Spleen (tissue), 13 donors: ENCODE measurements at places on chromosomes 6 and 20. TPM values are rescaled to one million over a fixed set of nuclear protein-coding genes. Genes with fewer than 3 reads are reported as not detected.

DNA sequence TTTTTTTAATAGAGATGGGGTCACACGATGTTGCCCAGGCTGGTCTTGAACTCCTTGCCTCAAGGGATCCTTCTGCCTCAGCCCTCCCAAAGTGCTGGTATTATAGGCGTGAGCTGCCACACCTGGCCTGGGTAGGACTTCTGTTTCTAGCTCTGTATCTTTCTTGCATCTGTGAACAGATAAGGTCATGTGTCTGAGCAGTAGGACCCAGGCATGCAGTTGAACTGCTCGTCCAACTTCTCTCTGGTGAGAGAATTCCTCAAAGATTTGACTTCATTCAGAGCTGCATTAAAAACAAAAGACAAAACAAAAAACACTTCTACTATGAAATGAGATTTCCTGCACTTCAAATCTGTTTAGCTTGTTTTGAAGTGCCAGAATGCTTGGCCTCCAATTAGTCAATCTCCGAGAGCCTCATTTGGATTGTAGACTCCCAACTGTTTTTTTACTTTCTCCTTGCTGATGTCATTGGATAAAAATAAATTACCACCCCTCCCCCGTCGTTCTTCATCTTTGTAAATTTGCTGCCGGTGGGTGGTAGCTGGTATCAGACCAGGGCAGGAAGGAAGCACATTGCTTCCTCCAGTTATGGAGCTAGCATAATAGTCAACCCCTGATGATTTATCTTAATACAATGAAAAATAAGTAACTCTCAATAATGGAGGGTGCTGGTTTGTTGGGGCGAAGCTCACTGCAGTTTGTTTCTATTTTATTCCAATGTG lies 17.6 kb downstream of the CD109 start:
- no peak overlapping the region for H3K4me3 ChIP-seq
- no peaks in the 10 kb centered on the region for H3K4me1 ChIP-seq
- H3K27ac ChIP-seq, result peak overlapping the region; percentile 46
- no peaks in the 10 kb centered on the region for H3K36me3 ChIP-seq
- no peak for DNase-seq
- no peaks in the 10 kb centered on the region for H3K27me3 ChIP-seq

DNA sequence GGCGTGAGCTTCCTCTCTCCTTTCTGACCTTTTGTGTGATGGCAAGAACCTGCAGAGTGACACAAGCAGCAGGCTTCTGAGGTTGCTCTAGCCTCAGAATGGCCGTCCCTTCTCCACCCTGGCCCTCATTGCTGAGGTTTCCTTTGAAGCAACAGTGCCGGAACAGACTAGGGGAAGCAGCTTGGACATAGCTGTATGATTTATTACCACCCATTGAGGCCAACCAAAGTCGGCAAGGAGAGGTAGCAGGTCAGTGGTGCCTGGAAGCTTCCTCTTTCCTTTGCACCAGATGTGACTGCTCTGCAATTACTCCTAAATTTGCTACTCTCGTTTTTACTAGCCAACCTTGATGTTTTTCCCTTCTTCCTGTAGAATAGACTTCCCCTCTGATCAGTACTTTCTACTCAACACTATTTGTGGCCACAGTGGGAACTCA lies 31.4 kb downstream of the PTPN1 start:
- H3K27me3 ChIP-seq, result no peaks in the 10 kb centered on the region
- H3K4me1 ChIP-seq, result peaks cover 47% of the 10 kb centered on the region
- H3K4me3 ChIP-seq, result no peak overlapping the region
- peaks cover 3% of the 10 kb centered on the region for H3K36me3 ChIP-seq
- peak overlapping the region; percentile 78 for H3K27ac ChIP-seq
- peak; percentile 73 for DNase-seq

GRCh38 chr6:11767458-11767857 lies 11.1 kb downstream of the ADTRP start:
- no peak overlapping the region for H3K27ac ChIP-seq
- H3K27me3 ChIP-seq, result no peaks in the 10 kb centered on the region
- H3K4me1 ChIP-seq, result no peaks in the 10 kb centered on the region
- DNase-seq, result no peak
- H3K36me3 ChIP-seq, result no peaks in the 10 kb centered on the region

- no peak for DNase-seq
- H3K27me3 ChIP-seq, result no peaks in the 10 kb centered on the region
- peak overlapping the region; percentile 98 for H3K27ac ChIP-seq
- H3K4me3 ChIP-seq, result peak overlapping the region; percentile 72
Observed at GRCh38 chr6:16759181-16759645, 2.0 kb downstream of the ATXN1 start.

GRCh38 chr6:73064266-73064665 lies 161.0 kb downstream of the KHDC1L start:
- no peak overlapping the region for H3K4me3 ChIP-seq
- H3K27me3 ChIP-seq, result no peaks in the 10 kb centered on the region
- H3K27ac ChIP-seq, result no peak overlapping the region
- H3K36me3 ChIP-seq, result no peaks in the 10 kb centered on the region
- no peaks in the 10 kb centered on the region for H3K4me1 ChIP-seq

GRCh38 chr6:43420012-43420709 lies 7.2 kb upstream of the ABCC10 start:
- H3K27ac ChIP-seq, result no peak overlapping the region
- H3K4me3 ChIP-seq, result no peak overlapping the region
- H3K36me3 ChIP-seq, result no peaks in the 10 kb centered on the region
- no peak for DNase-seq

DNA sequence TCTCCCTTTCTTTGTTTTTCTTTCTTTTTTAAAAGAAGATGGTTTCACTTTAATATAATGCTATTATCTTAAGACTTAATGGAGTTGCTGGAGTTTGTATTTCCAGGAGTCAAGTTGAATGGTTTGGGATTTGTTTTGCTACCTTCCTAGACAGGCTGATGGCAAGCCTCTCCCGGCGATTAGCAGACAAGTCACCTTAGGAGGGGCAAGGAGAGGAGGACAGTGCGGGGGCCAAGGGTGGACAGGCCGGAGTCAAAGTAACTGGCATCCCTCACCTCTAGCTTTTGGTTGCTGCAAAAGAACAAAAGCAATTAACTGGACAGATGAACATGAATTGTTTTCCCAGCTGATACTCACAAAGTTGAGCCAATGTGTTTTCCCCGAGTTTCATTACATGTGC lies 57.1 kb downstream of the GMPR start:
- H3K36me3 ChIP-seq, result peaks cover 4% of the 10 kb centered on the region
- no peak overlapping the region for H3K27ac ChIP-seq
- DNase-seq, result no peak
- no peak overlapping the region for H3K4me3 ChIP-seq
- H3K4me1 ChIP-seq, result no peaks in the 10 kb centered on the region

DNA sequence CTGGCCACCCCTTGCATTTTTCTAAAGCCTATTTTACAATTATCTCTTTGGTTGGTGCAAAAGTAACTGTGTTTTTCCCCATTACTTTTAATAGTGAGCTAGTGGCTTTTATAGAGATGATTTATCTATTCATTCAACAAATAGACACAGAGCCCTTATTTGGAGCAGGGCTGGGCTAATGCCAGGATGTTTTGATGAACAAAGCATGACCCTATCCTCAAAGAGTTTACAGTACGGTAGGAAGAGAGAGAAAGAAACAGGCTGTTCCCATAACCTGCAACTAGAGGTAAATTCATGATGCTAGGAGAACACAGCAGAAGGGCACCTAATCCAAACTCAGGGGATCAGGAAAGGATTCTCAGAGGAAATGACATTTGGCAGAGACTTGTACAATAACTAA lies 37.3 kb upstream of the UST start:
- no peaks in the 10 kb centered on the region for H3K27me3 ChIP-seq
- no peaks in the 10 kb centered on the region for H3K4me1 ChIP-seq
- H3K4me3 ChIP-seq, result no peak overlapping the region

GRCh38 chr6:148738946-148739821 lies 7.6 kb upstream of the UST start:
- H3K27me3 ChIP-seq, result no peaks in the 10 kb centered on the region
- H3K4me1 ChIP-seq, result peaks cover 4% of the 10 kb centered on the region
- no peak overlapping the region for H3K27ac ChIP-seq

DNA sequence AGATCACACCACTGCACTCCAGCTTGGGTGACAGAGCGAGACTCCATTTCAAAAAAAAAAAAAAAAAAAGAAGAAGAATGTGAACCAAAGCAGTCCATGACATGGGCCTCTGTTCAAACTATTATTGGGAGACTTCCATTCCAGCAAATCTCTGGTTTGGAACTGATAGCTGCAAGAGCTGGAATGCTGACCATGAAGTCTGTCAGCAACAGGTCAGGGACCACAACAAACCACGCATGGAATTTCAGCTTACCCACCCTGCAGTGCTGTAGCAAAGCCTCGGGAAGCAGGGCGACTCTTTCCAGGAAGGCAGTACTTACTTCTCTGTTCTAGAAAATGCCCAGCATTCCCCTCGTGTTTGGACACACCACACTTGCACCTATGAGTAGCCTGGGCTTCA lies 34.1 kb upstream of the TBC1D7 start:
- no peaks in the 10 kb centered on the region for H3K36me3 ChIP-seq
- no peak overlapping the region for H3K27ac ChIP-seq
- no peak for DNase-seq
- H3K4me3 ChIP-seq, result no peak overlapping the region

- H3K4me1 ChIP-seq, result no peaks in the 10 kb centered on the region
- no peaks in the 10 kb centered on the region for H3K27me3 ChIP-seq
- H3K27ac ChIP-seq, result no peak overlapping the region
- DNase-seq, result no peak
- H3K36me3 ChIP-seq, result no peaks in the 10 kb centered on the region
- H3K4me3 ChIP-seq, result no peak overlapping the region
Observed at GRCh38 chr6:125598422-125598821, 151.0 kb upstream of the HEY2 start.

DNA sequence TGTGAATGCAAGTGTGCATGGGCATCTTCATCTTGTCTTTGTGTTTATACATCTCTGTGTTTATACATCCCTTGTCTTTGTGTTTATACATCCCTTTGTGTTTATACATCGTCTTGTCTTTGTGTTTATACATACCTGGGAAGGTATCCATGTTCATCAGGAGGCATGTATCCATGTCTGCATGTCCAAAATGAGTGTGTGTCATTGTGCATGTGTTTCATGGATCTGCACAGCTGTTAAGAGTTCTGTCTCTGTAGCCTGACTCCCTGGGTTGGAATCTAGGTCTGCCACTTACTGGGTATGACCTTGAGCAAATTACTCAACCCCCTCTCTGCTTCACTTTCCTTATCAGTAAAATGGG lies 50.1 kb upstream of the SIRPA start:
- no peaks in the 10 kb centered on the region for H3K36me3 ChIP-seq
- peaks cover 32% of the 10 kb centered on the region for H3K4me1 ChIP-seq
- no peak for DNase-seq
- no peaks in the 10 kb centered on the region for H3K27me3 ChIP-seq
- H3K4me3 ChIP-seq, result no peak overlapping the region
- H3K27ac ChIP-seq, result no peak overlapping the region

- H3K27me3 ChIP-seq, result peaks cover 96% of the 10 kb centered on the region
- peaks cover 20% of the 10 kb centered on the region for H3K4me1 ChIP-seq
- no peak overlapping the region for H3K27ac ChIP-seq
- DNase-seq, result no peak
Observed at GRCh38 chr6:50816947-50817645, 1.6 kb upstream of the TFAP2B start.

- no peak overlapping the region for H3K4me3 ChIP-seq
- no peak for DNase-seq
- no peaks in the 10 kb centered on the region for H3K36me3 ChIP-seq
- H3K4me1 ChIP-seq, result no peaks in the 10 kb centered on the region
- no peaks in the 10 kb centered on the region for H3K27me3 ChIP-seq
Observed at GRCh38 chr6:125228981-125229479, 72.7 kb downstream of the HDDC2 start.

- H3K4me1 ChIP-seq, result no peaks in the 10 kb centered on the region
- no peak overlapping the region for H3K27ac ChIP-seq
- H3K4me3 ChIP-seq, result no peak overlapping the region
- no peak for DNase-seq
- H3K36me3 ChIP-seq, result no peaks in the 10 kb centered on the region
- no peaks in the 10 kb centered on the region for H3K27me3 ChIP-seq
Observed at GRCh38 chr20:12177657-12178293, 260.1 kb downstream of the BTBD3 start.

The SLC52A3 gene
- 0.03 TPM for polyA plus RNA-seq

The SCRT2 gene
- polyA plus RNA-seq, result not detected

The FAM83C gene
- polyA plus RNA-seq, result not detected

The NMBR gene
- not detected for polyA plus RNA-seq

The MAK gene
- 0.11 TPM for polyA plus RNA-seq

The KHDC1L gene
- not detected for polyA plus RNA-seq

The ITCH gene
- polyA plus RNA-seq, result 6.9 TPM
